ENCODE measurements at places on chromosomes 16 and 17.

- DNase-seq, result no peak
Measured at GRCh38 chr17:61753696-61754095, 109.6 kb downstream of the BRIP1 start.

DNA sequence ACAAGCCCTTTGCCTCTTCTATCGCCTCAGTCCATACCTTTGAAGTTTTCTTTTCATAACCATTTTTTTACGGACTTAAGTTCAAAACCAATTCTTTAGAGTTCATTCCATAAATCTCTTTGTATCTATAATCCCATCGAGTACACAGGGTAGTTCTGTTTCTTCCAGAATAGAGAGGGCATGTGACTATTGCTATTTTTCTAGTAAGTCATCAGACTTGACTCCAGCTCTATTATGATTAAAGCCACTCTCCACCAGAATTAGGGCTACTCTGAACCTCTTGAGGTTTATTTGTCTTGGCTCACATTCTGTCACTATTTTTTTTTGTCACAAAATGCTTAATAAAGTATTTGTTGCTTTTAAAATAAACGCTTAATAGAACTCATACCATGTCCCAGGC lies 191.9 kb upstream of the AXIN2 start:
- DNase-seq, result no peak

DNA sequence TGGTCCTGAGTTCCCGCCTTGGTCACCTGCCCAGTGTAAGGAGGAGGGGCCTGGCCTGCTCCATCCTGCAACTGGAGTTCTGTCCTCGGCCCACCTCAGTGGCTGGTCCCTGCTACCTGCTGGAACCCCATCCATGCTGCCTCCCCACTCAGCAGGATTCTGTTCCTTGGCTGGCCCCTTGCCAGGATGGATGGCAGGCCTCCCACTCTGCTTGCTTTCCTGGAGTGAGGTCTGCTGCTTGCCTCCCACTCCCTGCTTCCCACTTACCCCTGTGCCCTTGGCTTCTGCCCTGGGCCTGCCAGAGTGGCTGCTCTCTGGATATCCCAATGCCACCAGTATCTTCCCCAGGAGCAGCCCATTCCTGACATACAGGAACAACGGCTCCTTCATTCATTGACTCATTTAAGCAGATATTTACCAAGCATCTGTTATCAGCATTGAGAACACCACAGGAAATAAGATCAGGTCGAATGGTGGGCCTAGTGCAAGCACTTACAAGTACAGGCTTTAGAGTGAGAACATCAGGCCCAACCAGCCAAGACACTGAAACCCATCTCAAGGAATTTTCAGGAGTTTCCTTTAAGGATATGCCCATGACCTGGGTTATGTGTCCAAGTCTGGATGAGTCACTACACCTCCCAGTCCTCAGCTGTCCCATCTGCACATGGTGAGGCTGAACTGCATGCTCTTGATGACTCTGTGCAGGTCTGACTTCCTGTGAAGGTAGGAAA lies 17.0 kb upstream of the RPRML start:
- DNase-seq, result no peak

DNA sequence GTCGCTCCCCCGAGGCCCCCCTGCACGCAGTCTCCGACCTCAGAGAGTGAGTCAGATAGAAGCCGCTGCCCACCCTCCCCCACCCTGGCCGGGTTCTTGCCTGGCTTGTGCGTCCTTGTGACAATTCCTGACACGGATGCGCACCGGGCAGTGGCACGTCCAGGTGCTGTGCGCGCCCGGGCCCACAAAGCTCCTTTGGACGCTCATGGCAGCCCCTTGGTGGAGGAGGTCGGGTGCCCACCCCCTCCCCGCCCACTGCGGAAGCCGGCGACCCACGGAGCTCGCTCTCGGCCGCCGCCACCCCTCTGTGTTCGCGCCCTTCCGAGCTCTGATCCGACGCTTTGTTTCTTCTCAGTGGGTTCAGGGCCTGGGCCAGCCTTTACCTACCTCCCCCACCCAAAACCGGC lies 662 bp upstream of the TUBB3 start:
- DNase-seq, result peak; percentile 50

DNA sequence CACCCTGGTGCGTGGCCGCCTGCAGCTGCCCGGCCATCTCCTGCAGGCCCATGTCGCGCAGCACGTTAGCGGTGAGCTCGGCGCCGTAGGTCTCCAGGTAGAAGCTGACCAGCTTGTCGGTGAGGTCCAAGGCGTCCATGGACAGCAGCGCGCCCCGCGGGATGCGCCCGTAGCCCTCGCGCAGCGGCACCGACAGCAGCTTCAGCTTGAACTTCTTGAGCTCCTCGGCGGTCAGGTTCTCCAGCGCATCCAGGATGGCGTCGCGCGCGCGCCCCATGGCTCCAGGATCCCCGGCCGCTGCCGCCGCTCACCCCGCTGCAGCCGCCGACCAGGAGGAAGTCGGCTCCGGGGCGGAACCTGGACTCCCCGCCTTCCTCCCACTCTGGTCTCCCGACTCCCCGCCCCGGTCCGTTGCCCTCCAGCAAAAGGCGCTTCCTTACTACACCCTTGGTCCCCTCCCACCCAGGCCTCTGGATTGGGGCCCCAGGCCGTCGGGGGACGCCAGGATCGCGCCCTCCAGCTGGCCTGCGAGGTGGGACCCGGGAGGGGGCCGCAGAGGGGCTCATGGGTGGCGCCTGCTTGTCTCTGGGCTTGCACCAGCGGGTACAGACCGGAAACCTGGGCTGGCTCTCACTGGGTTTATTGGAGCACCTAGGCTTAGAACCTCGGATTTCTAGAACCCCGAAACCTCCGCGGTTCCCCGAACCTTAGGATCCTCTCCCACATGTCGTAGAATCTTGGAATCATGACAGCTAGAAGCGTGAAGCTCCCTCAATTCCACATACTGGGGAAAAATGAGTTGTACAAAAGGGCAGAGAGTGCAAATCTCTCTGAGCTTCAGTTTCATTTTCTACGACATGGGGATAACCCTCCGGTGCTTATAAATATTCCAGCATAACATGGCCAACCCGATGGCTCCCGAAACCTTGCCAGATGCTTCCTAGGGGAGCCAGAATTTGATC lies at the start of gene PYCARD:
Gene PYCARD (minus strand): TSS at position 347 of the 962 bp plus-strand sequence. CDS start 70 bp downstream, at position 277.
- no peak for DNase-seq

- no peak for DNase-seq
Measured at GRCh38 chr17:31721291-31722025, 137.6 kb downstream of the COPRS start.

DNA sequence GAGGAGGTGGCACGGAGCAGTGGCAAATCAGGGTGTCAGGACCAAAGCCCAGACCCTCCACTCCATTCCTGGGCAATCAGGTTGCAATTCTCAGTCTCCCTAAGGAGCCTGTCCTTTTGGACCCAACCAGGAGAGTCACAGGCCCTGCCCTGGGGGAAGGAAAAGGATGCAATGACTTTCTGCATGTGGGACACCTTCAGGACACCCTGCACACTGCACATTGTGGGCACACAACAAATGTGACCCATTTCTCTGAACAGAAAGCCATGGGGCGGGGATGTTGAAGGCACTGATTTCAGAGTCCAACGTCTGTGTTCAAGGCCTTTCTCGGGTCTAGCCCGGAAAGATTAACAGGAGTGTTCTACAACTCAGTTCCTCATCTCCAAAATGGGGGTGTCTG lies 286.2 kb upstream of the FOXF1 start:
- DNase-seq, result no peak

DNA sequence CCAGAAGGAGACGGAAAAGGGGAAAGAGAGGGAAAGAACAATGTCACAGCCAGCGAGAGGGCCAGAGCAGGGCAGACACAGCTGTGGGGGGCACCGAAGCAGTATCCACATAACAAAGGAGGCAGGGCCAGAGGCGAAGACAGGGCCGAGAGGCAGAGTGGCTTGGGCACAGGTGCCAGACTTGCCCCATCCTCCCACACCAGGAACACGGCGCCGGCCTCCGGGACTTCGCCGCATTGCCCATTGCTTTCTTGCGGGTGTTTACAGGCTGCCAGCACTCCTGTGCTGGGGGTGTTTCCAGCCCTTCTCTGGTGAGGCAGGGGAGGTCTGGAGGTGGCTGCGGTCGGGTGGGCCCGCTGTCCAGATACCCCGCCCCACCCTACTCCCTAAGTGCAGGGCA lies 78.0 kb downstream of the ENGASE start:
- DNase-seq, result no peak

- DNase-seq, result no peak
Measured at GRCh38 chr16:75087375-75087979, 29.1 kb downstream of the LDHD start.

DNA sequence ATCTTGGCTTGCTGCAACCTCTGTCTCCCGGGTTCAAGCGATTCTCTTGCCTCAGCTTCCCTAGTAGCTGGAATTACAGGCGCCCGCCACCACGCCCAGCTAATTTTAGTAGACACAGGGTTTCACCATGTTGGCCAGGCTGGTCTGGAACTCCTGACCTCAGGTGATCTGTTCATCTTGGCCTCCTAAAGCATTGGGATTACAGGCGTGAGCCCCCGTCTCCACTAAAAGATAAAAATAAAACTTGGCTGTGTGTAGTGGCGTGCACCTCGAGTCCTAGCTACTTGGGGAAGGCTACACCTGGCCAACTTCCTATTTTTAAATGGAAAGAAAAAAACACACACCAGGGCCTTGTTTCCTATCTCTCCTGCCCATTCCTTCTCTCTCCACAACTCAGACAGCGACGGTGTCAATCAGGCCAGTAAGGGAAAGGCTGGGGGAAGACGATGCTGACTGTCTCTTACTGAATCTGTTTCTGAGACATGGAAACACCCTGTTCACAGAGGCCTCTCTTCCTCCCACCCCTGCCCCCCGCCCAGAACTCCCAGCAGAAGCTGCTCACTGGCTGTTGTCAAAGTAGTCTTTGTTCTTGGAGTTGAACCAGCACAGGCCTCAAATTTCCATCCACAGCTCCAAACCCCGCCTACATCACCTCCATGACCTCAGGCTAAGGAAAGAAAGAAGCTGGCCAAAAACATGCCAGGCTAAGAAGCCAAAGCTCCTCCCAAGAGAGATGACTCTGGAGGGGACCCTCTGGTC lies 96.6 kb downstream of the NXN start:
- no peak for DNase-seq

DNA sequence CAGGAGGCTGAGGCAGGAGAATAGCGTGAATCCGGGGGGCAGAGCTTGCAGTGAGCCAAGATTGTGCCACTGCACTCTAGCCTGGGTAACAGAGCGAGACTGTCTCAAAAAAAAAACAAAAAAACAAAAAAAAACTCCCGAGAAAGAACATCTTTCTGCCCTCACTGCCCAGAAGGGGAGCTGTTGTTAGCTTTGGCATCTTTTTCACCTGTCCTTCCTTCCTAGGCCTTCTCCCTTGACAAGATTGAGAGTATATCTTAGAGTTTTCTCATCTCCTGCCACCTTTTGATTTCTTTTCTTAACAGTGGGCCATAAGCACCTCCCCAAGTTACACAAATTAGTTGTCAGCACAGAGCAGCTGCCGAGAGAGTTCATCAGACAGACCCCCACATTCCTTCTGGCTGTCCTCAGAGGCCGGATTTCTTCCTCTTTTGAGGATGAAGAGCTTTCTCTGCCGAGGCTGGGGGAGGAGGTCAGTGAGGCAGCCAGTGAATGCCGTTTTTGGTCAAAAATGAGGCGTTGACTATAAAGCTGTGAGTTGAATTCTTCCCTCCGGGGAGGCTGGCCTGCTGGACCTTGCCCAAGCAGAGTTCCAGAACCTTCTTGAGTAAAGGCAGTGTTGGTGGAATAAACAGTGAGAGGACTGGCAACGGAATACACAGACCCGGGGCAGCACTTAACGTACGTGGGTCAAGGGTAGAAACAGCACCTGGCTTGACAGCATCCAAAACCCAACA lies 127.0 kb downstream of the ABCC6 start:
- no peak for DNase-seq

DNA sequence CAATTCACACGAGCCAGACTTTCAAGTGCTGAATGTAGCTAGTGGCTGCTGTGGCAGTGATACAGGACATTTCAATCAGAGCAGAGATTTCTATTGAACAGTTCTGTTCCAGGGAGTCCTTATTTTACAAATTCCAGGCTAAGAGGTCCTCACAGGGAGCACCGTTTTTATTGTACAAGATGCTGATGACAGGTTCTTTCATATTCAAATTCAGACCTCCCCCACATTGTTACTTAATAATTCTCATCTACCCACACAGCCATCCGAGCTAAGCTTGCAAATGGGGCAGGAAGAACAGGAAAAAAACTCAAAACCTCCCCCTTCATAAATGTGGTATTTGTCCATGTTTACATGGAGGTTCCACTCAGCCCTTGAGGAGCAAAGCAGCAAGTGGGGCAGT lies 9.8 kb downstream of the GABARAPL2 start:
- DNase-seq, result no peak

GRCh38 chr17:65895969-65896368 lies 296.0 kb downstream of the CEP112 start:
- no peak for DNase-seq

- DNase-seq, result no peak
Measured at GRCh38 chr16:56631832-56632155, 665 bp upstream of the MT1M start.

DNA sequence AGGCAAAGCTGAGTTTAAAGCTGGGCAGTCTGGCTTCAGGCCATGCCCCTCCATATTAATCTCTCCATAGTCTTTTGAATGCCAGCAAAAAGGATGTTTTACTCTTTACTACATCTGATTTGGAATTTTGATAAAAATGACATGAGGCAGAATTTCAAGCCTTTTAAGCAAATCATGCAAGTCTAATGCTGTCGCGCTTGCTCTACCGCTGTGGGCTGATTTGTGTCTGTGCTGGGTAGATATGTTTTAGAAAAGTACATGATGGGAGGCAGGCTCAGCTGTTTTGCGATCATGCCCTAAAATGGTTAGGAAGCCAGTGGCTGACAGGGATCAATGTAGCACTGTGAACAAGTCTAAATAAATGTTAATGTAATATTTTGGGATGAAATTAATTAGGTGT lies 311.9 kb downstream of the CA10 start:
- no peak for DNase-seq

DNA sequence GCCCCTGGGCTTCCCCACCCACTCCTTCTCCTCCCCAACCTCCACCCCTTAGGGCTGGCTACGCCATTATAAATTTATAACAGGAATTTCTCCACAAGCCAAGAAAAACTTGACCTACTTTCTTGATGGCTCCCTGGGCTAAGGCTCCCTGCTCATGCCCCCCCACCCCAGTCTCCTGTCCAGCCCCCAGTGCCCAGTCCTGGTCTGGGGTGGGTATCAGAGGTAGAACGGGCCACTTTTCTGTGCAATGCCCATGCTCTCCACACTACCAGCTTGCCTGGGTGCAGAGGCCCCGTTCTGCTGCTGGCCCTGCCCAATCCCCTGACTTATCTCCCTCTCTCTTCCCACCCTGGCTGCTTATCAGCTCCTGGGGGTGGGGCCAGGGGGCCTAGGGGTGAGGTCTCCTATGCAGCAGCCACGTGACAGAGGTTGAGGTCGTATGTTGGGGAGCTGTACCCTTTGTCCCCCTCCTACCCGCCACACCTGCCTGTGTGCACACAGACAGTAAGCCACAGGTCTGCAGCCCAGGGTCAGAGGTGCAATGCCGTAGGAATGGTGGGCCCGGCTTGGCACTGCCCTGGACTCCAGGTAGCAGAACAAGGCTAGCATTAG lies 10.1 kb downstream of the THRA start:
- DNase-seq, result no peak

- DNase-seq, result no peak
Measured at GRCh38 chr16:19092653-19093410, 20.9 kb upstream of the ITPRIPL2 start.

- DNase-seq, result no peak
Measured at GRCh38 chr17:27743281-27743885, 56.9 kb downstream of the NOS2 start.

Data from esophagus squamous epithelium (tissue), 5 donors.